ENCODE measurements at places on chromosomes 3 and 15.
A peak's percentile ranks its signal among the peaks of the same experiment; 100 is the strongest.

- no peak for DNase-seq
Observed at GRCh38 chr15:51754267-51754666, 2.9 kb downstream of the TMOD2 start.

GRCh38 chr3:185645596-185646381 is 59.7 kb downstream of the SENP2 start:
- no peak for DNase-seq

DNA sequence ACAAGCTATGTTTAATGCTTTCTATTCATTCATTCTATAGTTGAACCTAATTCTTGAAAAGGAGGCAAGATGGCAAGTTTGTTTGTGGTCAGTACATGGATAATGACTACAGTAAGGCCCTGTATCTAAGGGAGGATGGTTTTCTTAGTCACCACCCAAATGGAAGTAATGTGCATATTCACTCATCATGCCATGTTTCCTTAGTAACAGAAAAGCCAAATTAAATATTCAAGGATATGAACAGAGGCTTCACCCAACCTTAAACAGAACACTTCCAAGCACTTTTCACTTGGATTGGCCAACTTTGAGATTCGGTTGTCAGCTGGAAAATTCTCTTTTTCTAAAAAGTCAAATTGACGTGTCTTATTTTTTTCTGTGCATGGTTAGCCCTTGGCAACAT is 805.3 kb upstream of the LMCD1 start:
- DNase-seq = no peak

- DNase-seq = no peak
Observed at GRCh38 chr3:170622369-170623159, 36.7 kb upstream of the SLC7A14 start.

- DNase-seq = no peak
Observed at GRCh38 chr3:171835116-171835515, 8.0 kb upstream of the TMEM212 start.

GRCh38 chr3:132867526-132867925 is 145.3 kb upstream of the NPHP3 start:
- DNase-seq = no peak

DNA sequence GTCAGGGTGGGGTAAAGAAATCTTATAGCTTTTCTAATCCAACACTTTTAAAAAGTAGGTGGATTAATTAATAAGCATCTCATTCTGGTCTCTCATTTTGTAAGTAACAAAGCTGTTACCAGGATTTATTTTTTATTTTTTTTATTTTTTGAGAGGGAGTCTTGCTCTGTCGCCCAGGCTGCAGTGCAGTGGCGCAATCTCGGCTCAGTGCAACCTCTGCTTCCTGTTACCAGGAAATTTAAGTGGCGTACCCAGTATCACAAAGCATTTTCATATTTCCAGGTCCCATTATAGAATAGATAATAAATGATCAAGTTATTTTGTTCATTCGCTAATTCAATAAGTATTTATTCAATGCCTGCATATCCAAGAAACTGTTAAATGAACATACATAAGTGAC is 13.2 kb downstream of the ALDH1A2 start:
- no peak for DNase-seq

- DNase-seq = no peak
Observed at GRCh38 chr3:6860954-6861624, at the start of gene GRM7. GRM7 (plus strand) TSS chr3:6861115.

GRCh38 chr15:49769225-49769624 is 148.4 kb downstream of the DTWD1 start:
- no peak for DNase-seq

DNA sequence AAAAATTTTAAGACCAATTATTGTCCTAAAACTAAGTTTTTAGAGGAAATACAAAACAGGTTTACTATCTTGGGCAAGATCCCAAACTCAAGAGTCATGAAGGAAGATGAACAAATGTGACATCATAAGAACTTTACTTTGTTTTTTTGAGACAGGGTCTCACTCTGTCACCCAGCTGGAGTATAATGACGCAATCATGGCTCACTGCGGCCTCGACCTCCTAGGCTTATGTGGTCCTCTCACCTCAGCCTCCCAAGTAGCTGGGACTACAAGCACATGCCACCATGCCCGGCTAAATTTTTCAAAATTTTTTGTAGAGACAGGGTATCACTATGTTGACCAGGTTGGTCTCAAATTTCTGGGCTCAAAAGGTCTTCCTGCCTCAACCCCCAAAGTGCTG is 69.3 kb downstream of the PCSK6 start:
- no peak for DNase-seq

GRCh38 chr3:128210711-128211110 is 57.4 kb downstream of the EEFSEC start:
- DNase-seq = no peak

- no peak for DNase-seq
Observed at GRCh38 chr3:188287339-188287738, 133.4 kb downstream of the LPP start.

GRCh38 chr3:189204167-189204866 is 32.5 kb downstream of the TPRG1 start:
- DNase-seq = no peak

GRCh38 chr15:26624128-26624527 is 148.7 kb downstream of the GABRB3 start:
- DNase-seq = no peak

GRCh38 chr3:184543843-184544512 is 17.6 kb upstream of the EPHB3 start:
- DNase-seq = peak; percentile 71

GRCh38 chr3:61463191-61463590 is 98.2 kb upstream of the PTPRG start:
- no peak for DNase-seq

DNA sequence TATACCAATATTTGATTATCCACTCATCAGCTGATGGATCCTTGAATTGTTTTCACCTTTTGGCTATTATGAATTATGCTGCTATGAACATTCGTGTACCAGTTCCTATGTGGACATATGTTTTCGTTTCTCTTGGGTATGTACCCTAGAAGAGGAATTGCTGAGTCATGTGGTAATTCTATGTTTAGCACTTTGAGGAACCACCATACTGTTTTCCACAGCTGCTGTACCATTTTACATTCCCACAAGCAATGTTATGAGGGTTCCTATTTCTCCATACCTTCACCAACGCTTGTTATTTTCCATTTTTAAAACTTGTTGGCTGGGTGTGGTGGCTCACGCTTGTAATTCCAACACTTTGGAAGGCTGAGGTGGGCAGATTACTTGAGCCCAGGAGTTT is 62.9 kb downstream of the RPLP1 start:
- DNase-seq = no peak

DNA sequence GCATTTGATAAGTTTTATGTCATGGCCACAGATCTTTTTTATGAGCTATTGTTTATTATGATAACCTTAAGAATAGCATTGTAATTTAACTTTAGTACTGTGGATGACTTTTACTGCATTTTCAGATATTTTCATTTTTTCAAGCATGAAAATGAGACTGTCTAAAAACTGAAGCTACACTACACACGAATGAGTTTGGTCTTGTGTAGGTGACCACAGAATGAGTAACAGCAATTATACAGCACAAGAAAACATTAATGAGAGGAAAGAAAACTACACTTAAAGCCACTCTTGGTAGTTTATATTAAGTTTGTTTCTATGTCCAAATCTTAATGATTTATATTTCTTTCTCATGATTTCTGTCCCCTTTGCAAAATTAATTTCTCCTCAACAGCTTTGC is 809.2 kb downstream of the NAALADL2 start:
- no peak for DNase-seq

DNA sequence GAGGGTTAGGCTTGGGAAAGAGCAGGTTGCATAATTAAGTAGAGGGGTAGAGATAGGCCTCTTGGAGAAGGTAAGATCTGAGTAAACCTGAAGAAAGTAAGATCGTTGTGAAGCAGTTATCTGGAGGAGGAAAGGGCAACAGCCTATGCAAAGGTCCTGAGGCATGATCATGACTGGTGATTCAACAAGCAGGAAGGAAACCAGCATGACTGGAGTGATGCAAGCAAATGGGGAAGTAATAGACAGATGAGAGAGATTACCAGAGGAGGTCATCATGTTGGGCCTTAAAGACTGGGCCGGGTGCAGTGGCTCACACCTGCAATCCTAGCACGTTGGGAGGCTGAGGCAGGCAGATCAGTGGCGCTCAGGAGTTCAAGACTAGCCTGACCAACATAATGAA is 360.2 kb downstream of the EPHB1 start:
- DNase-seq = no peak

GRCh38 chr15:70806992-70807712 is 43.8 kb upstream of the UACA start:
- DNase-seq = no peak

DNA sequence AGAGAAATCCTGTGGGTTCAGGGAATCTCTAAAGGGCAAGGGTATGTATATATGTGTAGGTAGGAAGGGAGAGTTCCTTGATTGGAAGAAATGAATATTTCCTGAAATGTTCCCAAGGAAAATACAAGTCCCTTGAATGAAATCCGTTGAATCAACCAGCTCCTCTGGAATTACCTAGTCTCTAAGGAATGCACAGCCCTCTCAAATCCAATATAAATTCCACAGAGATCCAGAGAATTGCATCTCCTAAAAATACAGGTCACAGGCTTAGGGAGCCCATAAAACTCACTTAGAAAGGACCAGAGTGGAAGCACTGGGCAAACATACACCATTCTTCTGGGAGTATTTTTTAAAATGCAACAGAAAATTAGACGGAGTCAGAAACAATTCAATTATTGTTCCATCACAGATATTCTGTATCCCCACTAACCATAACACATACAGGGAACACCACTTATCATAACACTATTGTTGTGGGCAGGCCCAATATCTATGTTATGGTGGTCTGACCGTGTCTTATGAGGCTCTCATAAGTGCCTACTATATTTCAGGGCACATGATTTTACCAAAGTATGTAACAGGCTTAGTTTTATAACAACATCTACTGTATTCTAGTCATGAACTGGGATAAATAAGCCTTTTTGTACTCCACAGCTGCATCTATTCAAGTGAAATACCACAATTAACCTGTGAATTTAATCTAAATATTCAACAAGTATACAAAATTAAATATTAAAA is 43.7 kb downstream of the IGSF11 start:
- DNase-seq = no peak

DNA sequence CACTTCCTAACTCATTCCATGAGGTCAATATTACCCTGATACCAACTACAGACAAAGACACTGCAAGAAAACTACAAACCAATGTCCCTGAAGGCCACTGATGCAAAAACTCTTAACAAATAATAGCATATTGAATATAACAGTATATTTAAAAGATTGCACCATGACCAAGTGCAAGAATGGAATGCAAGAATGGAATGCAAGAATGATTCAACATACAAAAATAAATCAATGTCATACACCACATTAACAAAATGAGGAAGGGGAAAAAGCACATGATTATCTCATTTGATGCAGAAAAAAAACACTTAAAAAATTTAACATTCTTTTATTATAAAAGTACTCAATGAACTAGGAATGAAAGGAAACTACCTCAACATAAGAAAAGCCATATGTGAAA is 463.1 kb upstream of the NECTIN3 start:
- DNase-seq = no peak

DNA sequence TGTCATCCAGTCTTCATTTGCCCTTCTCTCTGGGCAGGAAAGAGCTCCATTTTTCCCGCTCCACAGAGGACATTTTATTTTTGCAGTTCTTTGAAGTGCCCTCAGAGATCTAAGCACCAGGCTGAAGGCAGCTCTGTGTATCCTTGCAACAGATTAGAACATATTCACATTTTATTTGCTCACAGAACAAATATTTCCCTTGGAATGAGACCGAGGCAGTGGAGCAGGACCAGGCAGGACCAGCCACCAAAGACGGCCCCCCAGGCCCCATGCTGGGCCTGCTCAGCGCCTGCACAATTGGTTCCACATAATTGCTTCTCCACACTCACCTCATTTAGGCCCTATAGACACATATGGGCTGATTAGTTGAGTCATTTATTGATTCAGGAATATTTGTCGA is 15.7 kb upstream of the ETV5 start:
- DNase-seq = no peak

- no peak for DNase-seq
Observed at GRCh38 chr3:158918451-158918850, 116.6 kb downstream of the MFSD1 start.

DNA sequence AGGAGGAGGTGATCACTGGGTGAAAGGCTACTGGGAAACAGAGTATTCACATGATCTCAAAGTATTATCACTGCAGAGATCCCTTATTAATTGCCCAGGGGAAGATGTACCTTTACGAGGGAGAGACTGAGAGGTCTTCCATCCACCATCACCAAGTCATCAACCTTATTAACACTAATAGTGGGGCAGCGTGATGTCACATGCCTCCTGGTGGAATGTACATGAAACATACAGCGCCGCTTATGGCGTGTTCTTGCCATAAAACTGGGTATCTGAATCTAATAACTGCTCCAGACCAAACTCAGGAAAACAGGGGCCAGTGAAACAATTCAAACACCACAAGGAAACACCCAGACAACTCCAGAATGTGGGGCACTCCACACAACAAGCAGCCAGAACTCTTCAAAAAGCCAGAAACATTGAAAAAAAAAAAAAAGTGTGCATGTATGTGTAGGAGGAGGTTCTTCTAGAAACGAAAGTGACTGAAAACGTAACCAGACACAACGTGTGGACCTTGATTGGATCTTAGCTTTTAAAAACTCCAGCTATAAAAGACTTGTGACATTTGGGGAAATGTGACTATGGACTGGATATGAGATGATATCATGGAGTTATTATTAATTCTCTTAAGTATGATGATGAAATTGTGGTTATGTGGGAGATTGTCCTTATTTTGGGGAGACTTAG is 4.6 kb downstream of the STIMATE start:
- DNase-seq = peak; percentile 65

DNA sequence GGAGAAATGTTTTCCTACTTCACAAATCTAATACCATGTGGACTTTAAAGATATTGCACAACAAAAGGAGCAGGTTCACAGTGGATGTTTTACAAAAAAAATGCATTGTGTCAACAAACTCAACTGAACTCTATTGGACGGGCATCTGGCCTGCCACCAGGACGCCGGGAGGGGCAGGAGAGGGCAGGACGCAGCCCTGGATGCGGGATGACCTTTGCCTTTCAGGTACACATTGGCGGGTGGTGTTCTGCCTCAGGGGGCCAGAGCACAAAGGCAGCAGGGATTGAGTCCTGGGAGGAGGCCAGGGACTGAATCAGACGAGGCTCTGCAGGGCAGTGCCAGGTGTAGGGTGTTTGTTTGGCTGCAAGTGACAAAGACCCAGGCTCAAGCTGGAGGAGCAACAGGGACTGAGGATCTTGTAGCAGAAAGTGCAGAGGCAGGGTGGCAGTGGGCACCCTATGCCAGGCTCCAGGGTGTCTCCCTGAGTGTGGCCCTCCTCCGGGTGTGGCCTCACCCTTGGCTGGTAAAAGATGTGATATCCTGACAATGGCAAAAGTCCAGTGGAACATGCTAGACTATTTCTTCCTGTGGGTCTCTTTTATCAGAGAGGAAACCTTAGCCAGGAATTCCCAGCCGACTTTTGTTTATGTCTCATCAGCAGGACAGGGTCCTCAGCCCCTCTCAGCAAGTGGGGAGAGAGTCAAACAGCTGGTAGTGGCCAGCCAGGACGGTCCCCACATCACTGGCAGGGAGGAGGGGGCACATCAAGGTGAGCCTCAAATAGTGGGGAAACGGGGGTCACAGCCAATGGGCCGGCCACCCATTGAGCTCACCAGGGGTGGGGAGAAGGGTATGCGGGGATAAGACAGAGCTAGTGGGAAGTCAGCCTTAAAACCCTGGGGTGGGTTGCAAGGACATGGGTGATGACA is 29.7 kb upstream of the KLF13 start:
- no peak for DNase-seq

- no peak for DNase-seq
Observed at GRCh38 chr3:194084284-194084683, 51.7 kb upstream of the HES1 start.
